ENCODE measurements at places on chromosomes 2 and 18.

GRCh38 chr18:51562866-51563265 is 365.4 kb upstream of the MEX3C start:
- no peak for DNase-seq

GRCh38 chr2:18244845-18245244 is 315.6 kb downstream of the RDH14 start:
- DNase-seq, result no peak

DNA sequence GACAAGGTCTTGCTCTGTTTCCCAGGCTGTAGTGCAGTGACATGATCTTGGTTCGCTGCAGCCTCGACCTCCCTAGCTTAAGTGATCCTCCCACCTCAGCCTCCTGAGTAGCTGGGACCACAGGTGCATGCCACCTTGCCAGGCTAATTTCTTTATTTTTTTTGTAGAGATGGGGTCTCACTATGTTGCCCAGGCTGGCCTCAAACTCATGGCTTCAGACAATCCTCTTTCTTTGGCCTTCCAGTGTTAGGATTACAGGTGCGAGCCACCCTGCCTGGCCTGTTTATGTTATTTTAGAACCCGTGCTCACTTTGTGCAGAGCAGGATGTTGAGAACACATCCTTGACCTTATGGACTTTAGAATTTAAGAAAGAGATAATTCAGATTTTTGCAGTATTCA is 17.4 kb downstream of the FAM117B start:
- DNase-seq, result no peak

- DNase-seq, result no peak
Measured at GRCh38 chr2:96088340-96089335, 27.7 kb downstream of the ADRA2B start.

DNA sequence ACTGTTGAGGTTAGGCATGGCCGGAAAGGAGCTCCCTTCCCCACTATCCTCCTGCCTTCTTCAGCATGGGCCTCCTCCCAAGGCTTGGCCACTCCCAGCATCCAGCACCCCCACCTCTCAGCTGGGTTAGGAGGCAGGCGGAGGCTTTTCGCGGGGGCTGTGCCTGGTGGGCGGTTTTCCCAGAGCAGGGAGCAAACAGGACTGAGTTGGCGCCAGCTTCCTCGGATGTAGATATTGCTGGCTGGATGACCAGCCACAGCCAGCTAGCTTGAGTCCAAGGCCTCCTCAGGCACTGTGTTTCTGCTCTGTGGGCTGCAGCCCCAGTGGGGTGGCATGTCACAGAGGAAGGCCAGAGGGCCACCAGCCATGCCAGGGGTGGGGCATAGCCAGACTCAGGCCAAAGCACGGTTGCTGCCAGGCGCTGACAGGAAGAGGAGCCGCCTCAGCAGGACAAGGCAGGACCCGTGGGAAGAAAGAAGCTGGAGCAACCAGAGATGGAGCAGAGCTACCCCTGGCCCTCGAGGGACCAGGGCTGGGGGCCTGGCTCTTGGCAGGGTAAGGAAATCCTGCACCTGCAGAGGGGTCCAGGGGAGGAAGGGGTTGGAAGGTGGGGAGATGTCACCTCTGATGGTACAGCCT is at the start of gene TCF23:
TCF23 (plus strand) TSS at position 204 of the 639 bp plus-strand sequence; CDS start at position 334, 130 bp downstream.
- no peak for DNase-seq

- no peak for DNase-seq
Measured at GRCh38 chr2:238487652-238488346, 61.1 kb downstream of the ASB1 start.

DNA sequence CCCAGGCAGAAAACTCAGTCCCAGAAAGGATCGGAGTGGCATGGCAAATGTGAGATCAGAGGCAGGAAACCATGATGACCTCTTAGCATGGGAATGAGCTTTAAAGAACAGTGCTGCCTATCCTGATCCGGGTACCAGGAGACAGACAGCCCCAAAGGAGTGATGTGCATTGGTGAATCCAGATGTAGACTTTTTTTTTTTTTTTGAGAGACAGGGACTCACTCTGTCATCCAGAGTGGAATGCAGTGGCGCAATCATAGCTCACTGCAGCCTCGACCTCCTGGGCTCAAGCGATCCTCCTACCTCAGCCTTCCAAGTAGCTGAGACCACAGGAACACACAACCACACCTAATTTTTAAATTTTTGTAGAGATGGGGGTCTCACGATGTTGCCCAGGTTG is 122.7 kb downstream of the VAPA start:
- no peak for DNase-seq

- no peak for DNase-seq
Measured at GRCh38 chr18:34890486-34891085, 150.6 kb upstream of the MAPRE2 start.

DNA sequence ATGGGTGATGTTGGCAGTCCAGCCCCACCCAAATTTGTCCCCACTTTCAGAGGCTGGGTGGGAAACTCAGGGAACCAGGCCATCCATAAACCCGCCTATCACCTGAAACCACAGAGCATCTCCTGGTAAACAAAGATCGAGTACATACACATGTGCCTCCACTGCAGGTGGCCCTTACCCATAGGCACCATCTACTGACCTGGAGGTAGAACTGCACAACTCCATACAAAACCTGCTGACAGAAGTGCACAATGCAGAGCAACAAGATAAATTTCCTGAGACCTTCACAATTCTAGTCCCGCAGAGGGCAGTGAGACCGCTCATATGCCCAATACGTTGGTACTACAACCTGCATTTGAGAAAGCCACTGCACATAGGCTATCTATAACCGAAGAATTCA is 856.3 kb downstream of the SUCLG1 start:
- no peak for DNase-seq

DNA sequence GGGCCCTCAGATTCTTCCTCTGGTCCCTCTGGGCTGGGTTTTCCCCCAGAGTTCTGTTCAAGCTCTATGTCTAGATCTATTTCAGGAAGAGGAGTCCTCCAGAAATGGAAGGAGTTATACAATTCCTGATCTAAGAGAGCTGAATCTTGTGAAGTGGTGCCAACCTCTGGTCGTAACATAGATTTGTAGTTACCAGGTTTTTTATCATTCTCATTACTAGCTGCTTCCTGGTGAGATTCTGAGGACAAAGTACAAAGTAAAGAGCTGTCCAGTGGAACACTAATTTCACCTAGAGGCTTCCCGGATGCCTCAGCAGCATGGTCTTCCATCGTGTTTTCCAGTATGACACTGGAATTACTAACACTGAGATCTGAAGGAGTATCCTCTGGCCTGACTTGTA is 44.1 kb downstream of the PPP4R1 start:
- no peak for DNase-seq

DNA sequence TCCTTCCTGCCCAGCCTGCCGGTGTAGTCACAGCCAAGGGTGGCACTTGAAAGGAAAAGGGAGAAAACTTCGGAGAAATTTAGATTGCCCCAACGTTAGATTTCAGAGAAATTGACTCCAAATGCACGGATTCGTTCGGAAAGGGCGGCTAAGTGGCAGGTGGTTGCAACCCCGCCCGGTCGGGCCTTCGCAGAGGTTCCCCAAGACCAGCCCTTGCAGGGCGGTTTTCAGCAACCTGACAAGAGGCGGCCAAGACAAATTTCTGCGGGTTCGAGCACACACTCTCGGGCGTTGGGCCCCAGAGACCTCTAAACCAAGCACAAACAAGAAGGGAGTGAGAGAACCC is 4.8 kb downstream of the ONECUT2 start:
- no peak for DNase-seq

GRCh38 chr2:240234503-240234951 is 94.1 kb upstream of the OTOS start:
- DNase-seq, result no peak

- peak; percentile 74 for DNase-seq
Measured at GRCh38 chr2:174748948-174749347, 15.3 kb downstream of the CHRNA1 start.

- no peak for DNase-seq
Measured at GRCh38 chr2:223494942-223495341, 107.2 kb downstream of the SCG2 start.

DNA sequence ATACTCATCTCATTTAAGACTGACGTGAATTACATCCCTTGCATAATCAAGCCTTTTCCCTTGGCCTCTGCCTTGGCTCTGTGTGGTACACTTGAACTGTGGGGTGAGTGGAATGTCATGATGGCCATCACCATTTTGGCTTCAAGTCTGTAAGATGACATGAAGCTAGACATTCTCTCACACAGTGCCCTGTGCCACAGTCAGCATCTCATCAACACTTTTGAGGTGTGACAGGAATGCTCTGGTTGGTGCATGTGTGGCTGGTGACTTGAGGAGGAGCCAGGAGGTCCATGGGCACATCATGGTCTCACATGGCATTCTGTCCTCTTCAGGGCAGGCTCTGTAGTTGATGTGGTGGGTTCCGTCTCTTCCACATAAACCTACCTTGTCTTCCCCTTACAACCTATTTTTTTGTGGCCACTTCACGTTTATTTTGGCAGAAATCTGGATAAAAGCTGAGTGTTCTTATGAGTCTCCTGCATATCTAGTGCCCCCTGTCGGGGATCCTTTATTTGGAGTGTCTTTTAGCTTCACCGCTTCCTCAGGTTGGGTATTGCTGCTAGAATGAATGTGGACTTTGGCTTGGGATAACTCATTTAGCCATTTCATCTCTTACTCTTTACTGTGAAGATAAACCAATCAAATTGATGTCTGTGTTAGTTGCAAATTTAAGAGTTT is 28.1 kb downstream of the MAP4K4 start:
- peak; percentile 38 for DNase-seq

- no peak for DNase-seq
Measured at GRCh38 chr2:118755901-118756300, 91.5 kb downstream of the EN1 start.

DNA sequence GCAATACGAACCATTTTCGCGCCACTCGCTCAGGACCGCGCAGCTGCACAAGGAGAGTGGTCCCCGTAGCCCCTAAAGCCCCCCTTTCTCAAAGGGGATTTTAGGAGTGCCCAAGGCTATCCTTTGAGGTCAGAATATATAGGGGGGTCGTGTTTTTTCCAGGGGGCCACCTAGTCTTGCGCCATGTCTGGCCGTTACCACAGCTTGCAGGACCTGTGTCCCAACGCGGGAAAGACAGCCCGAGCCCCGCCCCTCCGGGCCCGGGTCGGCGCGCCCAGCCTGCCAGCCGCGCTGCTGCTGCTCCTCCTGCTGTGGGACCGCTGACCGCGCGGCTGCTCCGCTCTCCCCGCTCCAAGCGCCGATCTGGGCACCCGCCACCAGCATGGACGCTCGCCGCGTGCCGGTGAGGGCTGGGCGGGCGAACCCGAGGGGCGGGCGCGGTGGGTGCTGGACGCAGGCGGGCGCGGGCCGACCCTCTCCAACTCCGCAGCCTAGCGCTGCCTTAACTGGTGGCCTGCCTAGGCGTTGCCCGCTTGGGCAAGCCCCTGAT is at the start of gene CDCA7:
CDCA7 (plus strand) TSS at position 291 of the 550 bp plus-strand sequence; CDS start at position 383, 92 bp downstream.
- no peak for DNase-seq

GRCh38 chr2:8225266-8225665 is 456.6 kb upstream of the ID2 start:
- no peak for DNase-seq

- DNase-seq, result no peak
Measured at GRCh38 chr18:13217971-13218367, 591 bp upstream of the LDLRAD4 start.

DNA sequence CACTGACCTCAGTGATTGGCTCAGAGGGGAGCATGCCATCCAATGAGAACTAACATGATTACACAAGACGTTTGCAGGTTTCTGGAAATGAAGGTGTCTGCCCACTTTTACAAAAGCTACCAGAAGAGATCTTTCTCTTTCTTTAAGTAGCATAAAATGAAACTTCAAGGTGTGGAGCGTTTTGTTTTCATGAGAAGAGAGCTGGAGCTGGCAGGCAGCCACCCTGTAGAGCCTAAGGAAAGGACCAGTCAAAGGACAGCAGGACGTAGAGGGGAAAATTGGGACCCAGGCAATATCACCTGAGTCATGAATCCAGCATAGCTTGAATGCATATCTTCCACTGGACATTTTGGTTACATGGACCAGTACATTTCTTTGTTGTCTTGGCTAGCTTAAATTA is 331.0 kb downstream of the EPHA4 start:
- no peak for DNase-seq

GRCh38 chr2:48253301-48253700 is 276.7 kb upstream of the STON1 start:
- peak; percentile 30 for DNase-seq

GRCh38 chr2:232286001-232286868 is 92.3 kb upstream of the ALPP start:
- no peak for DNase-seq

DNA sequence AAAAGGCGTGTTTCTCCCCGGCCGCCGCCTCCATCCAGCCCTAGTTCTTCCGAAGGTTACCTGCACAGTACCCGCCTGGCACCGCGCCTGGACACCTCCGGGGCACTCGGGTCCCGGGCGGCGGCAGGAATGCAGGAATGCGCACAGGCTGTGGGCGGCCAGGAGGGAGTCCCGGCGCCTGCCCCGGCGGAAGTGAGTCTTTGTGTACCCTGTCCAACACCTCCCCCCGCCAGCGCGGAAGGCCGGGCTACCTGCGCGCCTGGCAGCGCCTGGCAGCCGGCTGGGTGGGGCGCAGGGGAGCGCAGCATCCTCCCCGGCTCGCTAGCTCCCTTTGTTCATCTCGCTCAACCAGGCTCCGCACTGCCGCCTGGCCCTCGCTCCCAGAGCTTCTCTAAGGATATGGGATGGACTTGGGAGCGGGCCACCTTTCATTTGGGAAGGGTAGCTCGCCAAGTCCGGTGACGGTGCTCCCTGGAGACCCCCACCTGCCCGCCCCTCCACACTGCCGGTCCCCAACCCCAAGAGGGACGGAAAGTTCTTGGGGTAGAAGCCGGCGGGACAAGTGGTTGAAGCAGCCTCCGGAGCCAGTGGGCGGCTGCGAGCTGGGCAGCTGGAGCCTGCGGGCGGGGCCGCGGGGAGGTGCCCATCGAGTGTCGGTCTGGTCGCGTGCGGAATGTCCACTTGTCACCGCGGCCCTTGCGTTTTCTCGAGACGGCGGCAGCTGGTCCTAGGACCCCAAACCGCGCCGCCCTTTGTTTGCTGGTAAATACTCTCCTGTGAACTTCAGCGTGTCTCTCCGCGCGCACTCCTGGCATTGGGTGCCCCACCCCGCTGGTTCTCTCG is 1.2 kb upstream of the ST6GAL2 start:
- DNase-seq, result no peak

- DNase-seq, result no peak
Measured at GRCh38 chr2:183283209-183283608, 159.0 kb downstream of the NUP35 start.

DNA sequence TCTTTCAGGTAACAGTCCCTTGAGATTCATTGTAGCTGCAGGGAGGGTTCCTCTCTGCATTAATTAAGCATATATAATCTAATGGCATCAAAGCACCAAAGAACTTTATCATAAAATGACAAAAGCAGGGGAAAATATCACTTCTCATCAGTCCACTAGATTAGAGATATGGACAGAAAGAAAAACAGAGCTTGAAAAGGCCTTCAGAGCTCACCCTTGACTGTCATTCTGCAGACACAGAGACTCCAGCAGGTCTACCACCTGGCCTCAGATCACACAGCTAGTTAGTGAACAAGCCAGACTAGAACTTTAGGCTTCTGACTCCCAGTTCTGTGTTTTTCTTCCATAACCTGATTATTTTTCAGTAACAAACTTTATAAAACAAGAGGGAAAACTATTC is 88.5 kb downstream of the FIGN start:
- DNase-seq, result no peak

Measured in inflammatory macrophage treated with lipopolysaccharide for 1 hour (primary cell).